CD4-positive, alpha-beta T cell treated with Interleukin-2 at 100 ng/mL for 4 hours (primary cell): ENCODE measurements at places on chromosomes 2 and 18.

DNA sequence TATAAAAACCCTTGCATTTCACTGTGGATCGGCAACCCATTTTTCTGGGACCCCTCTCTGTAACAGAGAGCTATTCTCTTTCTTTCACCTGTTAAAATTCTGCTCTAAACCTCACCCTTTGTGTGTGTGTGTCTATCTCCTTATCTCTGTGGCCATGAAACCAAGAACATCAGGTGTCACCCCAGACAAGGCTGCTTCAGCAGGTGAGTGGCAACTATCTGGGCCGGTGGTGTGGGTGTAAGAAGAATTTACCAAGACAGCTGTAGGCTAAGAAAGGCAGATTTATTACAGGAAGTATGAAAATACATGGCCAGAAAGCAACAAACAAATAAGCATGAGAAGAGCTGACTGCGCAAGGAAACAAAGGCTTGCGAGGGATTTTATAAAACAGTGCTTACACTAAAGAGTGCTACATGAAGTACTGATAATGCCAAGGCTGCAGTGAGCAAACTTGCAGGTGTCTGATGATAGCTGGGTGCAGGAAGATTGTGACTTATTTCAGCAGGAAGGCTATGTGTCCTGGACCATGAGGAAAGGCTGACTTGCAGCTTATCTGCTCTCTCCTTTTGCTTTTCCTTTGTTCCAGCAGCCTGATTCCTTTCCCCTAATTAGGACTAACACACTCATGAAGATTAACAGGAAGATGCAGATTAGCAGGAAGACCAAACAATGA is 421.1 kb downstream of the PTH2R start:
- no peak for DNase-seq

- DNase-seq = no peak
These were observed 177.7 kb upstream of the SMAD2 start for GRCh38 chr18:48108136-48108535.

GRCh38 chr2:208334230-208334629 is 68.2 kb downstream of the PIKFYVE start:
- DNase-seq = no peak

DNA sequence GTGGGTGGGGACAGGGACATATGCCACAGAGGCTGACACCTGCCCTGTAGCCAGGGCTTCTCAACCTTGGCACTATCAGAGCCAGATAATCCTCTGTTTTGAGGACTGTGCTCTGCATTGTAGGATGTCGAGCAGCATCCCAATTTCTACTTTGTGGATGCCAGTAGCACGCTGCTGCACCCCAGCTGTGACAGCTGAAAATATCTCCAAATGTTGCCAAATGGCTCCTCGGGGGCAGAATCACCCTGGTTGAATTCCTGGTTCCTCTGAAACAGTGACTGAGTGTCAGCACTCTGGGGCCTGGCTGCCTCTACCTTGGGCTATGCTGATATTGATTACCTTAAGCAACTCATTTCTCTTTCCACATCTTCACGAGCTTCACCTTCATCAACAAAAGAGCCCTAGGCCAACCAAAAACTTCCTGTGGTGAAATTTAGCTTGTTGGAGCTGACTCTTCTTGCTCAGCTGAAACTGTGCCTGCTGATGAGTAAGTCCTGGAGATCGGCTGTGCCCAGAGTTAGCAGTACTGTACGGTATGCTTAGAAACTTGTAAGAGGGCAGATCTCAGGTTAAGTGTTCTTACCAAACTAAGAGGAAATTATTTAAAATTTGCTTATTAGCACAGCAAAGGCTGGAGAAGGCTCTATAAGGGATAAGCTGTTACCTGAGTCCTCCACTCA is 138.1 kb downstream of the SEPTIN10 start:
- no peak for DNase-seq

GRCh38 chr2:166610180-166610912 is 116.3 kb upstream of the SCN7A start:
- no peak for DNase-seq

- no peak for DNase-seq
These were observed 562.8 kb downstream of the TMEM182 start for GRCh38 chr2:103324671-103325070.

DNA sequence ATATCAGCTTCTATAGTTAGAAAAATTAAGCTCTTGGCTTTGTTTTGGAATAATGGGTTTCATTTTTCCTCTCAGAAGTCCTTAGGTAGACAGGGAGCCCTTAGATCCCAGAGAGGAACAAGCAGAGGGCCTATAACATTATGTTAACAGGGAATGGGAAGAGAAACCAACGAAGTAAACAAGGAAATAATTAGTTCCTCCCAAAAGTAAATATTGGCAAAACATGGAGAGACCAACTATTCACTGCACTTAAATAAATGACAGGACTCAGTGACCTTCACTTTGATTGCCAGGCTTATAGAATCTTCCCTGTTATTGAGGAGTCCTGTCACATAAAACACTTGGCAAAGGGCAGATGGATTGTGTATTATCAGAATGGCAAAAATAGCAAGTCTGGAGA is 5.3 kb downstream of the CRIM1 start:
- no peak for DNase-seq

DNA sequence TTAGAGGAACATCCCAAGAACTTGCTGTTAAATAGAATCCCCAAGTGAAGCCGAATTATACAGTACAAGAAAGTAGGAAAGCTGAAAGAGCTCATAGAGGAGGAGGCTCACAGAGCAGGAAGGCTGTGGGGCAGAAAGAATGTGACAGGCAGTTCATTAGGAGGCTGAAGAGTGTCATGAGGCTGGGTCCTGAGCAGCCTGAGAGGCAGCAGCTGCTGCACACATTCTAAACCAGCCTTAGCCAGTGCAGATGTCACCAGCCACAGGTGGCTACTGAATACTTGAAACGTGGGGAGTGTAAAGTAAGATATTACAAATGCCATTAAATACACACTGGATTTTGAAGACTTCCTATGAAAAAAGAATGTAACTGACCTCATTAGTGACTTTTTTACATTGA is 490.2 kb upstream of the KLHL29 start:
- DNase-seq = no peak

DNA sequence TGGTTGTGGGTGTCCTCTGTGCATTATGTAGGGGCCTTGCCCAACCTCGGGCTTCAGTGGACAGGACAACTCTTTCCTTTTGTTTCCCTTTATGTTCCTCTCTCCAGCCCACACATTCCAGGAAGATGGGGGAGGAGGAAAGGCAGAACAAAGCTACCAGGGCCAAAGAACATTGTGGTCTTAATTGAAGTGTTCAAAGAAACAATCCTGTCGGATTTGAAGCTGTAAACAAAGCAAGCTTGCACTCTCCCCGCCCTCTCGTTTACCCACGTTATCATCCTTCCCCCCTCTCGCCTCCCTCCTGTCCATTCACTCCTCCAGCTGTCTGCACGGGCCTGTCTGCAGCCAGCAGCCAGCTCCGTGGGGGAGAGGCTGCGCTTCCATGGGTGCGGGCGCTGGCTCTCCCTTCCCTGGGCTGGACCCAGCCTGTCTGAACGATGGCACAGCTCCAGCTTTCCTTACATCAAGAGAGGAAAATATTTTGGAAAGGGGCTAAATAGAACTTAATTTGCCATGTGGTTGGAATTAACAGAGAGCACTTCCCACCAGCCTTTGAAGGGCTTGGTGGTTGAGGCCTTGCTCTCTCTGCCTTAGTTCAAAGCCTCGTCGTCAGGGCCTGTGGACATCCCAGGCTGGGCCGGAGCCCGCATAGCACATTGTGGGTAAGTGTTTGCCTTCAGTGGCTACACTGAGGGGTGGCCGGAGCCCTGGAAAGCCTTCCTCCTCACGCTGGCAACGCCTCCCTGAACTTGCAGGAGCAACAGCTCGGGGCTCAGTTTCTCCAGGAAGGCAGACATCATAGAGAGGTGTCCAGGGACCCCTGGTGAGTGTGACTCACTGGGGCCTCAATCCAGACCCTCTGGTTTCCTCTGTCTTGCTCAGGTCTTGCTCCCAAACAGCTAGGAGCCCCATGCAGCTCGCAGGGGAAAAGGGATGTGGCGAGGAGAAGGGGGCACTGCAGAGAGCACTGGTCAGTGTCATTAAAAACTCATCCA is 60.6 kb upstream of the HS6ST1 start:
- DNase-seq = no peak

DNA sequence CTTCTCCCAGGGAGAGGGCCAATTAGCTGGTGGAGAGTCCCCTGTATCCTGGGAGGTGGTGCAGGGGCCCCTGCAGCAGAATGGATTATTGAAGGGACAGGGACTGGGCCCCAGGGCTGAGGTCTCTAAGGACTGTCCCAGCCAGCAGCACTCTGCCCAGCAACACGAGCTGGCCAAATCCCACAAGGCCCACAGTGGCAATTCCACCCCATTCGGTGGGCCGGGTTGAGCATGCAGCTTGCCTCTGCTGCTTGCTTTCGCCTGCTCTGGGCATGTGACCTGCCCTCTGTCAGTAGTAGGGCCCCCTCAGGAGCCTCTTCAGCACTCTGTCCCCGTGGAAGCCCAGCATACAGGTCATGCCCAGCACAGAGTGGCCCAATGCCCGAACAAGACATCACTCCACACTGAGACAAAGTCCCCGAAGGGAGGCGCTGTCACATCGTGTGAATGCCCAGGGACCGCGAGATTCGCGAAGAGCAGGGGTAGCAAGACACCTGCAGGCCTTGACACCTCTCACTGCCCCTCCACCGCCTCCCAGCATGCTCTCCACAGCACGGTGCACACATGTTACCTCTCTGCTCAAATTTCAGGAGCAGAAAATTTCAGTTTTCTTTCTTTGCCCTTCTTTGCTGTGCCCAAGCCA is 65.4 kb downstream of the CRACDL start:
- no peak for DNase-seq

GRCh38 chr2:487186-488079 is 189.8 kb downstream of the TMEM18 start:
- DNase-seq = no peak

DNA sequence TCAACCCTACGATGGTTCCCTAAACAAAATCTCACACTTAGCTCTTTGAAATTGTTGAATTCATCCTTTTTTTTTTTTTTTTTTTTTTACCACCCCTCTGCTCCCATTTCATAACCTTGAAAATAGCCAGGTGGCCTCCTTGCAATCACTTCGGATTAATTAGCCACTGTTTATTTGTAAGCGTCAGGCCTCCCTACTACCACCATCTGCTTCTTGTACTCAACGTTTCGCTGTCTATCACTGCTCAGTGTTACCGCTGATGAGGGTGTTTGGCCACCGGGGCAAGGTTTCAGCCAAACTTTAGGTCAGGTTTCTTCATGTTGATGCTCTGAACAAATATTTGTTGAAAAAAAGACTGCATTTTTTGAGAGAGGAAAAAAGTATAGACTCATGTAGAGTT is 183.2 kb downstream of the EPHA4 start:
- DNase-seq = no peak

DNA sequence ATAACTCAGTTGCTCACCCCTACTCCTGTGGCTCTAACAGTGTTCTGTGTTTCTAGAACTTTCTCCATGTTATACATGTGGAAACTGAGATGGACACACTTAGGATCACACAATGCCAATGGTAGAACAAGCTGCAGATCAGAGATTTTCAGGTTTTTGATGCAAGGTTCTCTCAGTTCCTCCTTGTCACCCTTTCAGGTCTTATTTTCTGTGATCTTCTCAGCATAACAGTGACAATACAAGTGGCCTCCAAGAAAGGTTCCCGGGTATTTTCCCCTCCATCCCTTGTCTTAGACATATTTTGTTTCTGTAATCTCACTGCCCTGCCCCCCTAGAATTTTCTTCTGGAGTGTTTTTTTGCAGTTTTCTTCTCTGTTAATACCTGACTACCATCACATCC is 6.2 kb upstream of the MGAT5 start:
- DNase-seq = no peak

GRCh38 chr18:45775241-45775676 is 50.2 kb upstream of the SIGLEC15 start:
- peak; percentile 46 for DNase-seq

DNA sequence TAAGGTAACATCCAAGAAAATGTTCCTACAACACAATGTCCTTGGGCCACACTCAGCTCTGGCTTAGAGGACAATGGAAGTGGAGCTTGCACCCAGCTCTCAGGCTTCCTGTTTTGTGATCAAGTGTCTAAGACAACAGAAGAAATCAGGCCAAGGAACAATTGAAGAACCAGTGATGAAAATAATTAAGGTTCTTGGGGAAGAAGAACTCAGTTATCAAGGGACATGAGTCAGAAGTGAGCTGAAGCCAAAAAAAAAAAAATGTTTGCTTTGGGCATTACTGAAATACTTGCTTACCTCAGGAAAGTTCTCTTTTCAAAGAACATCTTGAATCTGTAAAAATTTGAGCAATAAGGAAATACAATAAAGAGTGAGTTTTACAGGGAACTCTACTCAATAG is 299.0 kb downstream of the FBXO15 start:
- no peak for DNase-seq

GRCh38 chr18:75809926-75810255 is 382.4 kb upstream of the SMIM21 start:
- no peak for DNase-seq

DNA sequence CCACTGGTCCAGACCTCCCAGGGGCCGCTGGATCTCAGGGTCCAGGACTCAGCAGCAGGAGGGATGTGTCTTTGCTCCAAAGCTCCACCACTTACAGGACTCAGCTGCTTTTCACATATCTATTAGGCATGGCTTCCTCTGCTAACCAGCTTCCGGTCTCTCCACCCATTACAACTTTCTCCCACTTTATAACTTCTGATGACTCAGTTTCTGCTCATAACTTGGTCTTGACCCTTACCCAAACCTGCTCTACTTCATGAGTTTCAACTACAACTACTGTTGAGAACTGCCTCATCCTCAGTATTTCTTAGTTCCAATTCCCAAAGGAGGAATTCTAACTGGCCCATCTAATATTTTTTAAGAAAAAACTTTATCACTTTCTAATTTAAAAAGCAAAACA is 17.2 kb downstream of the SULT1C2 start:
- no peak for DNase-seq

DNA sequence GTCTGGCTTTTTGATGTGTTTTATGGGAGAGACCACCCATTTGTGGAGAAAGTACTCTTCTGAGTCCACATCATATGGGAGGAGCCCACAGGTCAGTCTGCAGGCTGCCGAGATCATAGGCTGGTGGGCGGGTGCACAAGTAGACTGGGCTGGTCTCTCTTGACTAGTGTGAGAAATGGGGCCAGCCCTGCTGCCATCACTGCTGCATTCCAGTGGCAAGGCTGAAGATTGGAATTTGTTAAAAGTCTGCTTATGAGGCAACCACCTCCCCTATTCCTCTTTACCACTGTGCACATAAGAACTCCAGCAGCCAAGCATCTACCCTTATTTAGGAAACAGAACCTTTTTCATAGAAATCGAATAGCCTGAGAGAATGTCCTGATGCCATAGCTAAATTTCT is 200.7 kb downstream of the DIS3L2 start:
- DNase-seq = no peak

GRCh38 chr2:110748489-110748867 is 16.1 kb downstream of the ACOXL start:
- peak; percentile 59 for DNase-seq

DNA sequence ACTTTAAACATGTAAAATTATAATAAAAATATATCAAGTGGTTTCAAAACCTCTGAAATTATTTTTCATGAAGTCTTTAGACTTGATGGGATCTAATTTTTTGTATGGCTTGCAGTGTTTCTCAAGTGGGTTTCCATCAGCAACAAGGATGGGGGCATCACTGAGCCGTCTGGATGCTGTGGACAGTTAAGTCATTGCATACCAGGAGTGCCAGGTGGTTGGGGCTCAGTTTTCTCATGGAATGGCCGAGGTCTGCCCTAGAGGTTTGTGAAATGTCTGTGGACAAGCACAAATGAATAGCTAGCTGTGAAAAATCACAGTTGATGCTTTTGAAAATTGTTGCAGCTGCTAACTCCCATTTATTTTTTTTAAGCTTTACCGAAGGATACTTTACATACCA is 1.7 kb downstream of the PRELID3A start:
- DNase-seq = no peak

- DNase-seq = no peak
These were observed 57.4 kb downstream of the LINC00305 start for GRCh38 chr18:64091526-64091925.
